Small intestine (tissue), 16 donors: ENCODE measurements at places on chromosomes 4 and X.

- no peak for DNase-seq
These were observed 46.1 kb upstream of the FAM9C start for GRCh38 chrX:13090339-13091110.

GRCh38 chr4:65624651-65625050 is 45.6 kb downstream of the EPHA5 start:
- no peak for DNase-seq

DNA sequence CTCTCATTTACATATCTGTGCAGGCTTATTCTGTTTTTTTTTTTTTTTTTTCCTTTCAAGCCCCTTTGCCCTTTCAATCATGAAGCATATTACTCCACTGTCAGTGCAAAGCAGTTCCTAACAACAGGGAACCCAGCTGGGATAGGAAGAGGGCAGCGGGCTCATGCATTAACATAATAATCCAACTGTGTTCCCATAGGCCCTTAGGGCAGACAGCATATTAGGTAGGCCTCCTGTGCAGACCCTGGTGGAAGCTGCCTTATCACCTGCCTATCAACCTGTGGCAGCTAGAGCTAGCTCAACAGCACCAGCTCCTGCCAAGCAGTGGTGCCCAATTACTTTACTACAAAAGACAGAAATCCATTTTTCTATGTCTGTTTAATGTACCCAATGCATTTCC is 49.3 kb downstream of the SLC10A7 start:
- no peak for DNase-seq

DNA sequence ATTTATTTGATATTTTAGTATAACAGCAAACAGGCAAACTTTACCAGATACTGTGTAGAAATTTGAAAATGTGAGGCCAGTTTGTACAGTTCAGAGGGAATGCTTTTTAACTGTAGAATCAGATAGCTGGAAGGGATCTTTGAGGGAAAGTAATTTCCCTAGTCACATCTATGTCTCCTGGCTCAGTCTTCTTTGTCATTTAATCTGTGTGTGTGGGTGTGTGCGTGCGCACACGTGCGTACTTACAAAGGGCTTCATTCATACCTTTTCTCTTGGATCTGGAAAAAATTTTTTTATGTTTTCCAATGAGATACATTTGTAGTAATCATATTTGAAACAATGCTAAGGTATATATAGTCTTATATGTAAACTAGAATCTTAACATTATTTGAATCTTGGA is 44.6 kb downstream of the IL13RA1 start:
- no peak for DNase-seq

GRCh38 chr4:124866301-124866700 is 153.8 kb upstream of the ANKRD50 start:
- no peak for DNase-seq

- DNase-seq, result no peak
These were observed 83.1 kb upstream of the GYPA start for GRCh38 chr4:144223661-144224060.

DNA sequence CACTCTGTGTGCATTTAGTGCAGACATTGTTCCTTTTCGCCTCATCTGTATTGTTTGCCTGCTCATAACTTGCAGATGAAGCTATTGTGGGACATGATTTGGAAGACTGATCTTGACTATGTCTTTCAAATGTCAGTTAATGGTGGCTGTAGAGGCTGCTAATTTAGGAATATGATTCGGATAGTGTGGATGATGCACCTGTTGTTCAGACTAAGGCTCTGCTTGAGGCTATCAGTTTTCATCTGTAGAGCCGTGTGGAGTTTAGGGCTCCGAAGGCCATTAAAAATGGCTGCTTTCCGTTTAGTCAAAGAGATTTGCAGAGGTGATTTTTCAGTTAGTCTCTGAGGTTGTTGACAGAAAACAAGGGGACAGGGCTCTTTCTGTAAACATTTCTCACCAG is 102.0 kb downstream of the GBA3 start:
- no peak for DNase-seq

GRCh38 chr4:150235808-150236271 is 157.6 kb downstream of the DCLK2 start:
- no peak for DNase-seq

GRCh38 chrX:38837389-38837788 is 36.1 kb downstream of the MID1IP1 start:
- no peak for DNase-seq

DNA sequence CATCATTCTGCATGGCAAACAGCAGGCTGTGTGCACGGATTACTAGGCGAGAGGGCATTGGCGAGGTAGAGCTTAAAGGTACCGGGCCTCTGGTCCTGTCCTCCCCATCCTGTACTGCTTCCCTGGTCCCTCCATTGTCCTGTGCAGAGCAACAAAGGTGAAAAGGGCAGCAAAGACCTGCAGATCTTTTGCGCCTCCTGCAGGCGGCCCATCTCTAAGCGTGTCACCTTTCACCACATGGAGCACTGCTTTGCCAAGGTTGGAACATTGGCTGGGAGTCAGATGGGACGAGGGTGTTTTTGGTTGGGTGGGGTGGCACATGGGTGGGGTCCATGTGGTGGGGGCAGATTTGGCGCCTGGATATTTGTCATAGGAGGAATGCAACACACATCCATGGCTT is 64.7 kb upstream of the UXT start:
- DNase-seq, result peak; percentile 3

- no peak for DNase-seq
These were observed 53.0 kb downstream of the SEPTIN11 start for GRCh38 chr4:77002321-77003107.

DNA sequence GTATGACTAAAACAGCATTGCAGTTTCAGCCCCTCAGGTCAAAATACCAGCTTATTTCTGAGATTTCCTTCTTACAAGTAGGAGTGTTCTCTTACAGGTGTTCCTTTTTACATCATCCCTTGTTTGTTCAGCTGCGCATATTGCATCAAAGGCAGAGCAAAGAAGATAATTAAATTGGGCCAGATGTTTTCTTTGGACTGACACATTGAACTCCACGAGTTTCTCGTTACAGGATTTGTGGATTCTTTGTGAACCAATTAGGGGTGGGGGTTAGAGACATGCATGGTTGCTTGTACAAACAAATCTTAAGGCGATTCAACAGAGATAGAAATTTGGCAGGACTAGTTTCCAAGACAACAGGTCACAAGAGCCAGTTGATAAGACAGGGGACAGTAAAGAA is 95.7 kb downstream of the SPANXN4 start:
- peak; percentile 0 for DNase-seq

GRCh38 chrX:132744470-132744869 is 214.0 kb downstream of the HS6ST2 start:
- no peak for DNase-seq

GRCh38 chrX:120365320-120365719 is 3.4 kb downstream of the ATP1B4 start:
- peak; percentile 10 for DNase-seq

DNA sequence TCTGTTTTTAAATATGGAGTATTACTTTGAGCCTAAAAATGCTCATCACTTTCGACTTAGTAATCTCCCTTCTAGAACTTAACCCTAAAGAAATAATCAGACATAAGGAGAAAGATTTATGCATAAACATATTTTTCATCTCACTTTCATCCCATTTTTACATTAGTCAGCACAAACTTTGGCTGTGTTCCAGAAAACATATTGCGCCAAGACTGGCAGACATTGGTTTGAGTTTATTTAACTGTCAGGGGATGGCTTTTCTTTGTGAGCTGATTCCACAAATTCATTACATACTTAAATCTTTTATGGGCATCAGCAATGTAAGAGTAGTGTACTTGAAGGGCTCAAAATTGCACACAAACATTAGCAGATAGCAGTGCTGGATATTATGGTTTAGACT is 23.7 kb downstream of the MAOA start:
- no peak for DNase-seq

GRCh38 chr4:88187766-88188165 is 29.3 kb upstream of the ABCG2 start:
- DNase-seq, result no peak

- peak; percentile 6 for DNase-seq
These were observed 79.9 kb downstream of the SLC9A6 start for GRCh38 chrX:136065044-136065671.

- DNase-seq, result no peak
These were observed 91.0 kb downstream of the SHROOM4 start for GRCh38 chrX:50723006-50723405.

- DNase-seq, result no peak
These were observed 387.7 kb upstream of the TEX13C start for GRCh38 chrX:124931958-124932357.

DNA sequence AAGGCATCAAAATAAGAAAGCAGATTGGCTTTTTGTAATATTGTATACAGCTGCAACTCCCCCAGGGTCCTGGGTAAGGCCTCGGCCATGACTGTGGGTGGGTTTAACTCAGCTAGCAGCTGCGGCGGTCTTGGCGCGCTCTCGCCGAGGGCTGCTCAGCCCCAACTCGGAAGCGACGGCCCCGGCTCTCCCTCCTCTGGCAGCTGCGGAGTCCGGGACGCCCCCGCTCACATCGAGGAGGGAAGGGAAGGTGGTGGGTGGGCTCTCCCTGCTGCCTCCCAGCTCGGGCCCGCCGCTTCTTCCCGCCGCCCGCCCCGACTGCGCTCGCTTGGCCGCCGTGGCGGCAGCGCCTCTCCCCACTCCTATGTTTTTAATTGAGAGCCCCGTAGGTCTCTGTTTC is 51.2 kb downstream of the GPR50 start:
- DNase-seq, result no peak

GRCh38 chr4:137659431-137659830 is 127.1 kb upstream of the PCDH18 start:
- DNase-seq, result no peak

GRCh38 chr4:70654605-70655011 is 11.7 kb downstream of the JCHAIN start:
- DNase-seq, result no peak

DNA sequence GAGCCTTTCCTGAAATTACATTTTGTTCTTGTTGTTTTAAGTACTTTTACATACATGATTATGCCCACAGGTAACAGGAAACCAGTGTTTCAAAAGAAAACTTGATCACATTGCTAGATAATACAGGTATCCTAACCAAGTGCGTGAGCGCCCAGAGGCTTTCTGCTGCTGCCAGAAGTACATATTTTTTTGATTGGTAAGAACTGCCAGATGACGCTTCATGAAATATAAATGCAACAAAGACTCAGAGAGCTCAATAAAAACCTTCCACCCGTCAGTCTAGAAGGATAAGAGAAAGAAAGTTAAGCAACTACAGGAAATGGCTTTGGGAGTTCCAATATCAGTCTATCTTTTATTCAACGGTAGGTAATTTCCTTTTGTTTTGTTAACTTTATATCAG is at the start of gene EPGN:
EPGN (plus strand) TSS at position 256 of the 400 bp plus-strand sequence; CDS start at position 320, 64 bp downstream.
- DNase-seq, result no peak
